ENCODE measurements at places on chromosomes 2 and 18.
A peak's percentile ranks its signal among the peaks of the same experiment; 100 is the strongest.

GRCh38 chr2:214808981-214809750 lies at the start of gene BARD1:
BARD1 (minus strand) TSS chr2:214809683; CDS start chr2:214809569, 114 bp downstream.
- DNase-seq, result peak; percentile 12

DNA sequence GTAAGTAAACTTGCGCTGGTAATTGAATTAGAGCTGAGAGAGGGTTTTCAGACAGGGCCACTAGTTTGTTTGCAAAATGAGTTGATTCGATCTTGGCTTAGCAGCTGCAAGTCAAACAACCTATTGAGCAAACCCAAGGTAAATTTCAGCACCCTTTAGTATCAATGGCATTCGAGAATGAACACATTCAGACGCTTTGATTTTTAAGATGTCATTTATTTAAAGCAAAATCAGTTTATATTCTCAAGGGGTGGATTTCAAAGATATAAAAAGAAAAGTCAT lies 44.2 kb downstream of the TGIF1 start:
- no peak for DNase-seq

- DNase-seq, result no peak
Observed at GRCh38 chr2:70954886-70955285, 19.2 kb downstream of the ATP6V1B1 start.

GRCh38 chr18:7608174-7608550 lies 41.0 kb downstream of the PTPRM start:
- no peak for DNase-seq

DNA sequence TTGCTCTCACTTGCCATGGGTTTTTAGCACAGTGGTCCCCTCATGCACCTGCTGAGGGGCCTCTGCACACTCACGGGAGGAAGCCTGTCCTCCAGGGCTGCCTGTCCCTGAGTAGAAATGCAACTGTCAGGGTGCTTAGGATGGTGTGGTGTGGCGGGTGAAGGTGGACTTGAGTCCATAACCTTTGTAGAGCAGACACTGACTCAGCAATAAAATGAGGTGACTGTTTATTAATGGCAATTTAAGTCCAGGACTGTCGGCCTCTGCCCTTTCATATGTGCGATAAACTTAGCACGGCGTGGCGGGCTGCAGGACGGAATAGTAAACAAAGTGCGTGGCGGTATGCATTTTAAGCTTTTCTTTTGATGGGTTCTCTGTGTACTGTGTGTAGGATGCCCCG lies 188.2 kb downstream of the LDLRAD4 start:
- no peak for DNase-seq

DNA sequence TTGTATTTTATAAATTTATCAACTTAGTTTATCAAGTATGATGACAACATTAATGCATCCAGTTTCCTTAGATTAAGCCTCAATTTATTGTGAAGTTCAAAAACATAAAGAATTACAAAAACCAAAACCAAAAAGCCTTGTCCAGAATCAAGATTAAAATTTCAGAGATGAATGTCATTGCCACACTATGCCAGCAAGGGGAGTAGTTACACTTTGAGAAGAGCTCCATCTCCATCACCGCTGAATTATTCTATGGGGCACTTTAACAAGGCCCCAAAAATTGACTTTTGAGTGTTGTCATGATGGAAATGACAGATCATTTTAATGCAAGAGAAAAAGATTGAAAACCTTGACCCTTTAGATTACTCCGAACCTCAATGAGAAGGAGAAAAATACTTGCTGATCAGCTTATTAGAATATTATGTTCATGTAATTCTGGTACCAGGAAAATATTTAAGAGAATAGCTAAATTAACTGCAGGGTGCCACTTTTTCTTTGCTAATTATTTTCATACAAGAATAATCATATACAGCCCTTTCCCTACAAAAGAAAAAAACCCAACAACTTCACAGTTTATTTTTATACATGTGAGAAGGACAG lies 152.5 kb upstream of the AQP4 start:
- no peak for DNase-seq

GRCh38 chr2:65870826-65871225 lies 438.4 kb upstream of the SPRED2 start:
- no peak for DNase-seq

DNA sequence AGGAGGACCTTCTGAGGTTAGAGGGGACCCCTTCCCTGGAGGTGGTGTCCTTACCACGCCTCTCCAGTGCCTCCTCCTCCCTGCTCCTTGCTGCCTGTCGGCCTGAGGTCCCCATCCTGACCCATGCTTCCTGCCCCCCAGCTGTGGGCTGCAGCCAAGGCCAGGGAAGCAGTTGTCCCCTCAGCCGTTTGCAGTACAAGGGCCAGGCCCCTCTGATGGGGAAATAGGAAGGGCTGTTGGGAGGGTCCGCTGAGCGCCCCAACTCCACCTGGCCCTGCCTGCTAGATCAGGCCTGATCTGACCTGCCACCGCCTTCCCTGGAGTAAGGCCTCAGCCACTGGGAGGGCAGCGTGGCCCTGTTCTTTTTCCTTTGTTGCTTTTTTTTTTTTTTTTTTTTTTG lies 219.8 kb downstream of the KLHL29 start:
- no peak for DNase-seq

- no peak for DNase-seq
Observed at GRCh38 chr2:46825939-46826568, 89.6 kb downstream of the MCFD2 start.

DNA sequence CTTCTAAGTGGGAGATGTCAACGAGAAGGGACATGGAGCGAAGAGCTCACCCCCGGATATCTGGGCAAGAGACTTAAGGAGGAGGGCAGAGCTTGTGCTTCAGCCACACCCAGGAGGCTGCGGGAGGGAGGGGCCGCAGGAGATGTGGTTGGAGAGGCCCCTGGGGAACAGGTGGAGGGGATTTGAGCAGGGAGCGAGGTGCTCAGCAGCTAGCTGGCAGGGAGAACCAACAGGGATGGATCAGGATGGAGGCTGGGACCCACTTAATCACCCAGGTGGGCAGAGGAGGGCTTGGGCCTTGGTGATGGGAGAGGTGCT lies 78.3 kb downstream of the MBP start:
- DNase-seq, result no peak

- DNase-seq, result no peak
Observed at GRCh38 chr18:47877892-47878291, 52.6 kb downstream of the SMAD2 start.

GRCh38 chr2:97713296-97714083 lies at the start of gene ZAP70:
ZAP70 (plus strand) TSS chr2:97713576; CDS start chr2:97724037, 10,461 bp downstream.
- no peak for DNase-seq

DNA sequence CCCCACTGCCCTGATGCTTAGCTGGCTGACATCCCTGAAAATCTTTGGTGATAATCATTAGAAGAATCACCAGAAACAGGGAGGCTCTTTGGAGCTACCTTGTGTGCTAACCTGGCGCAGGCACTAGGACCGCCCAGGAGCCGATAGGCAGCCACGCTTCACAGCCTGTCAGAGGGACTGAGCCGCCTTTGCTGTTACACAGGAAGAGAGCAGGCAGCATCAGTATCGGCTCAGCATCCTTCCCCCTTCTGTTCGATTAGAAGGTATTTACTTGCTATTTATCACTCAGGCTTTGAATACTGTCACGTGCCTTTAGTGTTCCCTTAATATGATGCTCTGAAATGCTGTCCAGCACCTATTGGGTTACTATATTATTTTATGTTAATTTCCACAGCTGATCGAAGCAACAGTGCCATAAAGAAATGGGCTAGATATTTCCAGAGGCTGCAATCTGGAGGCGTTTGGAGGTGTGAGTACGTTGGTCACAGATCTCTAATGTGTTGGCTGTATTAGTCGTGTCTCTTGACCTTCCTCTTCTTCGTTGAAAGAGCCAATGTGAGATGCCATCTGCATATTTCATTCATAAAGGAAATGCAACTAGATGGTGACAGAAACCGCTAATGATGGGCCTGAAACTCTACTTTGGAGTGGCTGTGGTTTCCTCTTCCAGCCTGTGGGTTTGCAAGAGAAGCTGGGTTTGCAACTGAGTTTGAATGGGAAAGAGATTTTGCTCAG lies 110.4 kb upstream of the RAB27B start:
- DNase-seq, result peak; percentile 78

DNA sequence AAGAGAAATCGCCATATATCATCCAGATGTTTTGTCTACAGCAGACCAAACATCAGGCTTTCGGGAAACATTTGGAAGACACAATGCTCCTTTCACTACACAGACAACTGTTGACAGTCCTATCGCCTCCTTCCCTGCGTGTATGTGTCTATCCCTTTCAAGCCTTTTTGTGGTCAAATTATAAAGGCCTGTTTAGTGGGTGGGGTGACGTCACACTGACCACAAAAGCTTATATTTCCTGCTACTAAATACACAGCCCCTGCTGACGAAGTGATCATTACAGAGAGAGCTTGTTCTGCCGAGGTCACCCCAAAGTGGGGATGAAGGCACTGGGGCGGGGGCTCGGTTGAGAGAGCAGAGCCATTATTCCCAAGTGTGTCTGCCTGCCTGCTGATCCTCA lies 302.7 kb upstream of the TNP1 start:
- peak; percentile 55 for DNase-seq

DNA sequence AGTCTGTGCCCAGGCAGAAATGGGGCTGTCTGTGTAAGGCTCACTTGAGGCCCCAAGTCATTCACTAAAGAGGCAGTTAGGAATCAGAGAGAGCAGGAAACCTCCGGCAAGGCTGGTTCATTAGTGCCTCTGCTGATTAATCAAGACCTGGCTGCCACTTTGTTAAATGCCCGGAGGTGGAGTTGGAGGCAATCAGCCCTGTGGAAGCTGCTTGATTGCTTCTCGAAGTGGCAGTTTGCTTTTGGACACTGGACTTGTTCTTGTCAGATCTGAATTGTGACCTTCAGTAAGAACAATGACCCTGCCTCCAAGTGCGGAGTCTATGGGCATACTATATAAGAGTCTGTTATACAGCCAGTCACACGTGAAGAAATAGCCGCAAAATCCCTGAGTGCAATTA lies 183.9 kb upstream of the LINC00305 start:
- DNase-seq, result no peak

- peak; percentile 40 for DNase-seq
Observed at GRCh38 chr2:233209533-233210171, 41.8 kb upstream of the ATG16L1 start.

- DNase-seq, result no peak
Observed at GRCh38 chr2:143856978-143857377, 662.9 kb downstream of the ZEB2 start.

- no peak for DNase-seq
Observed at GRCh38 chr18:3810296-3810695, 360.3 kb downstream of the TGIF1 start.

GRCh38 chr2:105541189-105542050 lies 142.6 kb upstream of the FHL2 start:
- DNase-seq, result no peak

DNA sequence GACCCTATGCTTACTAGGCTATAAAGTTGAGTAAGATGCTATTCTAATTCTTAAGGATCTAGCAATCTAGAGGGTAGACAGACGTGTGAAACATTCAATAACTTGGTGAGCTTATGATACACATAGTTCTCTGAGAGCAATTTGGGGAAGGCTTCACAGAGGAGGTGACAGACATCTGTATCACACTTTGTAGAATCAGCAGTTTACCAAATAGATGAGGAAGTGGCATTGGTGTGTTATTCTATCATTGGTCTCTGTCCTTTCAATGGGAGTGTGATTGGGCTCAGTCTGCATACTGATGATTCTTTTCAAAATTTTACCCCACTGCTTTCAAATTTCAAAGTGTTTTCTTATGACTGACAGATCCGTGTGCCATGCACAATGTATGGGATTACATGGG lies 47.0 kb upstream of the TMEM178A start:
- no peak for DNase-seq

DNA sequence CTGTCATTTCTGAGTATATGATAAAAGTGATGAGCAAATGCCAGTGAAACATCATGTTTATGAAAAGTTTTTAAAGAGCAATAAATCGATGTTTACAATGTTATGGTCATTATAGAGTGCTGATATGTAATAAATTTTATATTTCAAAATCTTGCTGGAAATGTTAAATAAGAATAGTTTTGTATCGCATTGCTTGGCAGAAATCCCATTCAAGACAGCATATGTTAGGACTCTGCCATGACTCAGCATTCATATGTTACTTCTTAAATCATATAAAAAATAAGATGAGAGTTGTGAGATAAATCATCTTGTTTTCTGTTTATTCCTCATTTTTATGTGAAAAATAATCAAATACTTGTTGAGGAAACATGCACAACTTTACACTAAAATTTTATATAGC lies 949.9 kb upstream of the NRXN1 start:
- DNase-seq, result no peak

GRCh38 chr2:47664817-47665216 lies 118.1 kb upstream of the MSH6 start:
- DNase-seq, result no peak

Measured in posterior cingulate gyrus (tissue), 11 donors.